ENCODE measurements at places on chromosomes 16 and 17.
A peak's percentile ranks its signal among the peaks of the same experiment; 100 is the strongest.

DNA sequence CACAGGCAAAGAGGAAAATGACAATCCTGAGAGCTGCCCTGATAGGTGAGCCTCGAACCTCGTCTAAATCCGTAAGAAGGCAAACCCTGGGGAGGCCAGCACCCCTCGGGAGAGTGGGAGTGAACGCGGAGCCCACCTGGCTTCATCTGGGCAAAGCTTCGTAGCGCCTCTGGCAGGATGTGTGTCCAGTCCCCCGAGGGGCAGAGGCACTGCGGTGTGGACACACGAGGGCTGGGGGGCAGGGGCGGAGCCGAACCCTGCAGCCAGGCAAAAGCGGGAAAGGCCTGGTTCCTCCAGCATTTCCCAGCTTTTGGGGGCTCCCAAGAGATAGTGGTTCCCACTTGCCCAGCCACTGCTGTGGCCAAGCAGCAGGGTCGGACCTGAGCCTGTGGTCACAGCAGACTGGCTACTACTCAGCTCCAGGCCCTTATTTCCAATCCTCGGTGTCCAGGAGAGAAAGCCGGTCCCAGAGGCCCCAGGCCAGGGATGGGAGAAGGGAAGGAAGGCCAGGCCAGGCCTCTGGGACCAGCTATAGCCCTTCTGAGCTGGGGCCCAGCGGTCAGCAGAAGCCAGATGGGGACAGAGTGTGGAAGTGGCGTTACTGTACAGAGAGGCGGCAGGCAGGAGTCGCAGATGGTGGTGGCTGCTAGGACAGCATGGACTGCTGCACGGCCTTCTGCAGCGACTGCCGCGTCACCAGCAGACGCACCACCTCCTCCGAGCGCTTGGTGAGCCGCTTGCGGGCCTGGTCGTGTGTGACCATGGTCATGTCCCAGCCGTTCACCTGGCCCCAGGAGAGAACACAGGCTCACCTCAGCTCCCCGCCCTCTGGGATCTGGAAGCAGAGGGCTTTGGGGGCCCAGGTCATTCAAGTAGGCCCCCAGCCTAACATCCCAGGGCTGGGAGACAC is 5.0 kb downstream of the TAX1BP3 start:
- DNase-seq, result no peak

DNA sequence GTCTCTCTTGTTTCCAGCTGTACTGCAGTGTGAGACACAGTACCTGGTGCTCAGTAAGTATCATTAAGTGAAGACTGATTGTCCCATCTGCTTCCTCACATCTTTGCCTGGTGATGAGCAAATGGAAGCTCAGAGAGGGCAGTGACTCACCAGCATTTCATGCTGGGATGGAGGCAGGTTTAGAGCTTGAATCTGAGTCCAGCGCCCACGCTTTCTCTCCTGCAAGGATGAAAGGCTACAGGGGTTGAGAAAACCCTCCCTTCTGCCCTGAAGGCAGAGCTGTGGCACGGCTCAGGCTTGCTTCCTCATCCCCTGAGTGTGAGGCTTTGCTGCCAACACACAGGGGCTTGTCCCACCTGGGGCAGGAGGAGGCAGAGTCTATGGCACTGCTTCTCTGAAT is 1.5 kb upstream of the RNF112 start:
- DNase-seq, result no peak

- peak; percentile 74 for DNase-seq
These were observed at the start of gene ABCC1 for GRCh38 chr16:15949210-15950160. Gene ABCC1 (plus strand): TSS chr16:15949616. CDS start chr16:15949752, 136 bp downstream.

DNA sequence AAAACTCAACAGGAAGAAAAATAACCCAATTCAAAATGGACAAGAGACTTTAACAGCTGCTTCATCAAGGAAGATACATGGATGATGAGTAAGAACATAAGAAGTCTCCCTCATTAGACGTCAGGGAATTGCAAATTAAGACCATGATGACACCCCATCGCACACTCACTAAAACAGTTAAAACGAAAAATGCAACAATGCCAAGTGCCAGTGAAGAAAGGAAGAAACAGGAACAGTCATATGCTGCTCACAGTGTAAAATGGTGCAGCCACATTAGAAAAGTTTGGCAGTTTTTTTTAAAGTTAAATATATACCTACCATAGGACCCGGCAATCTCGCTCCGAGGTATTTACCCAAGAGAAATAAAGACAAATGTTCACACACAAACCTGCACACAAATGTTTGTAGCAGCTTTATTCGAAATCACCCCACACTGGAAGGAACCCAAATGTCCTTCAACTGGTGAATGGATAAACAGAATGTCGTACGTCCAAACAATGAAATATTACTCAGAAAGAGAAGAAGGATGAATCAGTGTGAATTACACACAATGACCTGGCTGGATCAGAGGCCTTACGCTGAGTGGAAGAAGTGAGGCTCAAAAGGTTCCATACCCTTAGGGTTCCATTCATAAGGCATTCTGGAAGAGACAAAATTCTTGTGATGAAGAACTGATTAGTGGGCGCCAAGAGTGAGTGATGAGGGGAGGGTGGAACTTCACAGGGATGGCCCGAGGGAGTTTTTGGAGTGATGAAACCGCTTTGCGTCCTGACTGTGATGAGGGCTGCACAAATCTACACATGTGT is 110.3 kb downstream of the C16orf95 start:
- DNase-seq, result no peak

- DNase-seq, result no peak
These were observed 169.3 kb downstream of the ZFHX3 start for GRCh38 chr16:72878301-72879269.

All from CD8-positive, alpha-beta T cell (primary cell).